Cerebellar nuclear complex (tissue), 1 donor: ENCODE measurements at places on chromosomes 1 and 21.

GRCh38 chr1:201507360-201507675 is 395 bp upstream of the CSRP1 start:
- no peak for DNase-seq

GRCh38 chr1:18901952-18902522 is 318 bp downstream of the ALDH4A1 start:
- no peak for DNase-seq

- DNase-seq: no peak
These were observed 1.6 kb downstream of the PCAT6 start for GRCh38 chr1:202812176-202813026.

GRCh38 chr1:147292012-147292411 is 49.5 kb downstream of the CHD1L start:
- DNase-seq: no peak

GRCh38 chr21:45441431-45442255 is 36.7 kb downstream of the COL18A1 start:
- no peak for DNase-seq

GRCh38 chr21:33259428-33259827 is 6.7 kb upstream of the IL10RB start:
- no peak for DNase-seq

DNA sequence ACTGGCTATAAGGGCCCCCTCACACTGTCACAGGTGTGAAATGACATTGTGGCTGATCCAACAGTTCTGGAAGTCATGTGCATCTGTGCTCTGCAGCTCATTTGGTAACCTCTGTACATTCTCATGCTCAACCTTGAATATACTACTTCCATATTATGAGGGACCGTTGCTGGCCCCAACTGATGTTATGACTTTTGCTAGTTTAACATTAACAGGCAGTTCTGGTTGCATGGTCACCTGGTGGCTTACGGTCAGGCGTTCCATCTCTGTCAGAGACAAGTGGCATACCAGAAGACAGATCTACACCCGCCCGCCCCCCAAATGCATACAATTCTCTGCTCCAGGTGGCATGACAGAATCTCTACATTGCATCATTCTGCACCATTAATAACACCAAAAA is 6.0 kb upstream of the DIP2A start:
- no peak for DNase-seq

DNA sequence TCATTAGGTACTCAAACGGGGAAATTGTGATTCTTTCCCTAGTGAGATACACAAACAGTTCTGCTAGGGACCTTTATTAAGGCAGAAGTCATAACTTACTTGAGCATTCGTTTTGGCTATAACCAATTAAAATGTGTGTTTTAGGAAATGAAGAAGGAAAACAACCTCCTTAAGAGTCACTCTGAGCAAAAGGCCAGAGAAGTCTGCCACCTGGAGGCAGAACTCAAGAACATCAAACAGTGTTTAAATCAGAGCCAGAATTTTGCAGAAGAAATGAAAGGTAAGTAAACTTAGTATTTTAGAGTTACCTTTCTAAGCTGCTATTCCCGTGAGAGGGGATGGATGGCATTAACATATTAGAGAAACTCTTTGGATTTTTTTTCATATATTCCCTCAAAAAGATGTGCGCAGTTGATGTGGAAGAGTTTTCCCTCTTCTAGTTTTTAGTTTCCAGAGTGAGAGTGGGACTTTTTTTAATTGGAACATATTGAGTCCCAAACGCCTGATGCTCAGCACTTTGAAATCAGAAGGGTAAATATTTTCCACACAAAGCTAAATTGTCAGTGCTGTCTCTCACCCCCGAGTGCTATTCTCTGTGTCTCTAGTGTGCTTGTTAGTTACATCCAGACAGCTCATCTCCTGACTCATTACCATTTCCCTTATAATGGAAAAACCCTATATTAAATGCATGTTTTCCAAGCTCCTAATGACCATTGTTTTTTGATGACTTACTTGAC is 34.9 kb downstream of the CENPF start:
- no peak for DNase-seq

GRCh38 chr1:4848431-4848830 is 194.0 kb downstream of the AJAP1 start:
- no peak for DNase-seq

GRCh38 chr21:42234464-42235241 is 15.7 kb downstream of the ABCG1 start:
- no peak for DNase-seq

- no peak for DNase-seq
These were observed at the start of gene LRRC3 for GRCh38 chr21:44454747-44455523. TSS of gene LRRC3 (plus strand) at chr21:44455510. CDS start at chr21:44456645, 1,135 bp downstream.

GRCh38 chr1:234702342-234703000 is 92.5 kb upstream of the IRF2BP2 start:
- DNase-seq: no peak

- DNase-seq: no peak
These were observed 1.5 kb downstream of the APOBEC4 start for GRCh38 chr1:183651612-183652011.

GRCh38 chr1:159142726-159143510 is 28.5 kb upstream of the CADM3 start:
- no peak for DNase-seq

- DNase-seq: no peak
These were observed 25.9 kb downstream of the ITSN1 start for GRCh38 chr21:33668180-33668579.

GRCh38 chr1:8712413-8713231 is 104.8 kb downstream of the RERE start:
- no peak for DNase-seq

DNA sequence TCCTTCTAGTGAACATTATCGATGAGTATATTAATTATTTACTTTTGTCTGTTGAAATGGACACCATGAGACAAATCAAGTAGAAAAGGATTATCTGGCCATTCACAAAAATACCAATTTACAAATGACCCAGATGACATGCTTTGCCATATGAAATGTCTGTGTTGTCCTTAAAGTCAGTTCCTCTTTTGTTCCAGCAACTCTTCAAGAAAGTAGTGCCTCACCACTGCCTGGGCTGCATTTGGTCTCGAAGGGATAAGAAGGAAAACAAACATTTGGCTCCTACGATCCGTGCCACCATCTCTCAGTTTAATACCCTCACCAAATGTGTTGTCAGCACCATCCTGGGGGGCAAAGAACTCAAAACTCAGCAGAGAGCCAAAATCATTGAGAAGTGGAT is 79.6 kb downstream of the RGL1 start:
- no peak for DNase-seq

GRCh38 chr1:151347523-151348246 is 633 bp upstream of the RFX5 start:
- DNase-seq: no peak

DNA sequence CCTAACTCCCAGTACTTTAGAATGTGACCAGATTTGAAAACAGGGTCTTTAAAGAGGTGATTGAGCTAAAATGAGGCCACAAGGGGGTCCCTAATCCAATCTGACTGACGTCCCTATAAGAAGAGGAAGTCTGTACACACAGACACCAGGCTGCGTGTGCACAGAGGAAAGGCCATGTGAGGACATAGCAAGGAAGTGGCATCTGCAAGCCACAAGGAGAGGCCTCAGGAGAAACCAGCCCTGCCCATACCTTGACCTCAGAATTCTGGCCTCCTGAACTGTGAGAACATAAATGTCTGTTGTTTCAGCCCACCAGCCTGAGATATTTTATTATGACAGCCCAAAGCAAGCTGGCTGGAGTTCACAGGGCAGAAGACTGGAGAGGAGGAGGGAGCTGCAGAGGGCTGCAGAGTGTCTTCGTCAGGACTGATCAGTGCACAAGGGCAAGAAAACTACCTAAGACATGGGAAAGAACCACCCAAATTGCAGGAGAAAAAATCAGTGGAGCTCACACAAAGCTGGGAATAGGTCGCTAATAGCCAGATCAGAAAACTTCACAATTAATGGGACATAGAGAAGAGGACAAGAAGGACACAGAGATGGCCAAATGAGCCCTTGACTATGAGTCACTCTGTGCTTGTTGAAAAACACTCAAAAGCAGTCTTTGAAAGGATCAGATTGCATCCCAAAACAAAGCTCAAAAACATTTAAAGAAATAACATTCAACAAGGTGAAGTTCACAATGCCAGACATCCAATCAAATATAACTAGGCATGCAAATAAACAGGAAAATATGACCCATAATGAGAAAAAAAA is 14.1 kb upstream of the WNT9A start:
- no peak for DNase-seq

DNA sequence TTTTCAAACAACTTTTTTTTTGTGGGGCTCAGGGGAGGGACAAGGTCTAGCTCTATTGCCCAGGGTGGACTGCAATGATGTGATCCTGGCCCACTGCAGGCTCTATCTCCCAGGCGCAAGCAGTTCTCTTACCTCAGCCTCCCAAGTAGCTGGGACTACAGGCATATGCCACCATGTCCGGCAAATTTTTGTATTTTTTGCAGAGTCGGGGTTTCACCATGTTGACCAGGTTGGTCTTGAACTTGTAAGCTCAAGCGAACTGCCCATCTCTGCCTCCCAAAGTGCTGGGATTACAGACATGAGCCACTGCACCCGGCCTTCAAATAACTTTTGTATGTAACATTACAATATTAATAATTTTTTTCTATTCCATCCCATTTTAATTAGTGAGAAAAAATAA is 33.0 kb downstream of the RAB3GAP2 start:
- no peak for DNase-seq

DNA sequence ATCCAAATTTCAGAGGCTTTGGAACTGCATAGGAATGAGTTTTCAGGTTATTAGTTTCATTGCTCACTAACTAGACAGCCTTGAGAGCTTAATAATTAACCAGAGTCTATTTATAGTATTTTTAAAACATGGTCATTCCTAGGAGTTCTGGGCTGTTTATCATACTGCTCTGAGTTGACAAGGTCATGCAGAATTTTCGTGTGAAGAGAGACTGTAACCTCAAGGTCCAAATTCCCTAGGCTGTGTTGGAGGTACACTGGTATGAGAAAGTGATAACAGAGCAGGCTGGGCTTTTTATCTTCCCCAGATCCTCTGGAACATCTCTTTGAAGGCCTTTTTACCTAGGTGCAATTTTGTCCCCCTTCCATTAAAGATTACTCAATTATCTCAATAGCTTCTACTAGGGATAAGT is 736.3 kb downstream of the LTN1 start:
- no peak for DNase-seq

DNA sequence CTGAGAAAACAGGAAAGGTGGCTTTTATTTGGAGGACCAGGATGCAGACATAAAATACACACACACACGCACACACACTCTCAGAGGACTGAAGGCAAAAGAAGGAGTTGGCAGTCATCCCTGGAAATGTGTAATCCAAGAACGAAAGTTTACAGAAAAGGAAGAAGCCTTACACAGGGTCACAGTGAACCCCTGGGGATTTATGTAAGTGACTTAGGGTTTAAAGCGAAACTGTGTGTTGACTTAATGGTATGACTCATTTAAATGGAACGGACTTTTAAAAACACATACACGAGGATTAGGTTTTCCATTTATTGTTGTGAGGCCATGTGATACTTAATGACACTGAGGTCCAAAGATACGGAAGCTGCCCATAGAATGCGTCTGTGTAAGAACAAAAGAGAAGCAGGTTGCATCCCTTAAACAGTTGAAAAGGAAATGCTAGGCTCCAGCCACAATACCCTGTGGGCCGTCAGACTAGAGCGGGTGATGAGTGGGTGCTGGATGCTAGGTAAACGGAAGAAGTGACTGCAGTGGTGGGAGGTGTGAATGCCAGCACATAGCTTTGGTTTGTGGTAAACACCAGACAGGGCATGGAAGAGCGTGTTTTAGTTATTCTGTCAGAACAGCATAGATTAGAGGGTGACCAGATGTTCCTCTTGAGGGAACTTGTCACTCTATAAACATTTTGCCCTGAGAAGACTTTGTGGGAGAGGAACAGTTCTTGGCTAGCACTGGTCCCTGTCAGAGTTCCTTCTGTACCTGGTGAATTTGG is 21.6 kb upstream of the BCL10 start:
- no peak for DNase-seq

DNA sequence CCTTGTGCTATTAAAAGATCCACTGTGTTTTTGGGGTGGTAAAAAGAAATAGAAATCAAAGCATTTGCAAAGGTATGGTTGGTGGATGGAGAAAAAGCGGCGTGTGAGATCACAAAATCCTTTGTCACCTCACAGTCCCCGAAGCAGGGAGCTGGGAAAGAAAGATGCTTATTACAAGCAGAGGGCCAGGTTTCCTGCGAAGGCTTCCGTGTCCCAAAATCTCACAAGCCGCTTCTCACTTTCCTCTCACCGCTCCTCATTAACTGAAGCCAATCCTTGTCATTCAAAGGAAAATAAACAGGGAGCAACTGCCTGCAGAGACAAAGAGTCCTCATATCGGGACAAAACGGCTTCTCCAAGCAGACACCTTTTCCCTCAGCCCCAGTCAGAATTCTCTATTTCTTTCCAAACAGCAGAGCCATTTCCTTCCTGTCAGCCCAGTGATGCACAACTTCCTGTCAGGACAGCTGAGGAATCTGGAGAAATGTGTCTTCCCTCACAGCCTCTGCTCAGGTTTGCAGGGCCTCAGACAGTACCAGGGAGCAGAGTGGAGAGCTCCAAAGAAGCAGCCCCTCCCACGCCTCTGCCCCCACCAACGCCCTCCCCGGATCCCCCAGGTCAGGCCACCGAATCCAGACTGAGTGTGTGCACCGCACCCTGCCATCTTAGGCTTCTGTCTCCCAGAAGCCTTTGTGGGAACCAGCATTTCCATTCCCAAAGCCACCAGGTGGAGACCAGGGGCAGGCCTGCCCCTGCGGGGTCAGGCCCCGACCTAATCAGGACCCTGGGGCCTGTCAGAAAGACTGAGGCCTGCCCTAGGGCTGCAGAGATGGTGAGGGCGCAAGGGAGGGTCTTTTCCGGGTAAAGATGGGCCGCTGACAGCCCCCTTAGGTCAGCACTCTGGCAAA is 29.6 kb downstream of the KCNN3 start:
- no peak for DNase-seq

- no peak for DNase-seq
These were observed 50.4 kb downstream of the ADAMTS1 start for GRCh38 chr21:26794597-26795411.

DNA sequence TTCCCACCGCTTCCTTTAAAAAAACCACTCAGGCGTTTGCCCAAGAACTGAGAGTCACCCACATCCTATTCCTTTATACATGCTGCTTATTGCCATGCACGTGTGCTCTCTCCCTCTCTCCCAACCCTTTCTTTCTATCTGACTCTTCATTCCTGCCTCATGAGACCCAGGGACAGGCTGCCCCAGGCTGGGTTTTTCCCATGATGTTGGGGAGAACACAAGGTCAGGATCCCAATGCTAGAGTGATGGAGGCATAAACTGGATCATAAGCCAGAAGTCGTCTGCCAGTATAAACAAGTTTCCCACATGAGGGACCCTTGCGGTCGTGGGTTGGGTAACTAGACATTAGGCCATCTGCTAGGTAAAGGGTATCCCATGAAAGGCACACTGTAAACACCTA is 64.9 kb downstream of the CD2 start:
- DNase-seq: no peak

DNA sequence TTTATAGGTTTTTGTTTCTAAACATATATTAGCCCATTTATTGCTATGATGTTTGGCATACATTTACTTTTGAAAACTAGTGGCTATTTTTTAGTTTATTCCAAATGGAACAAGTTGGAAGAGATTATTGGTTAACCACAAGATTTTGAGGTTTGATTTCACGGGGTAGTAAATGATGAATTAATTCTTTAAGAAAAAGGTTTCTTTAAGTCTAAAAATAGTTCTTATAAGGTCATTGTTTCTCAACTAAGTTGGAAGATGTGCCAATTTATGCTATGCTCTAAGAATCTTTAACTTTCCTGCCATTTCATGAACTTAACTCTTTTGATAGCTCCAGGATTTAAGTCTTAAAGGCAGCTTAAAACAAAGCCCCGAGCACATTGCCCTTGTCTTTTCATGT is 183.8 kb downstream of the LMO4 start:
- DNase-seq: no peak

- no peak for DNase-seq
These were observed 138.3 kb upstream of the DUSP10 start for GRCh38 chr1:221880182-221880581.
